ENCODE measurements at places on chromosomes 7 and 10.

DNA sequence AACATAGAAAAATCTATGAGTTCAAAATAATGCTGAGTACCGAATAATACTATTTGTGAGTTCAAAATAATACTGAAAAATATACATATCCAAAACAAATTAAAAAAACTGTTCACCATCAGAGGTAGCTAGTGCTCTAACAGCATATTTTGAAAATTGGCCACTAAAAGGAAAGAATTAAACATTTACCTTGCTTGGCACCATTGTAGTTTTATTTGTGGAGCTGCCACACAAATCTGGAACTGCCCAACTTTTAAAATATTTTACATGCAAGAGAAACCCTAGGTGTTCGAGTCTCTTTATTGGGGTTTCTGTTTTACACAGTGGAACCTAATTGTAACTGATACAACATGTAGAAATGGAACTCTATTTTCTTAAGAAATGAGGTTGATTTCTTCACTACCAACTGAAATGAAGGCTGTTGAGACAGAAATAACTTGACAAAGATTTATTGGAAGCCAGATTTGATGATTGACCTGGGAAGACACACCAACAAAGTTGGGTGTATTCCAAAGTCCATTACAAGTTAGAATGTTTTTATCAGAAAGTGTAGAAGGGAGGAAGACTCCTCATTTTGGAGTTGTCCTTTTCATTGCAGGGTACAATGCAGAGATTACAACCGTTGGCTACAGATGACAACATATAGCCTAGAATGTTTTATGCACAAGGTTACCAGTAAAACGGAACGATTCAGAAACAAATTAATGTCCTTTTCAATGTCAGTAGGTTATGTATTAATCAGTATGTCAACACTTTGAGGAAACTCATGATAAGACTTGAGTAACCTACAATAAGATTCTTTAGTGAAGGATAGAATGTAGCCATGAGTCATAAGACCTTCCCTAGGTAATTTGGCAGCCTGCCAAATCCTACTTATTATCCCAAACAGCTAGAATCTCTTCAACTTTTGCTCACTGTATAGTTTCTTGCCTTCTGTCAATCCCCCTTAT lies 73.8 kb upstream of the PAPSS2 start:
- DNase-seq: no peak

DNA sequence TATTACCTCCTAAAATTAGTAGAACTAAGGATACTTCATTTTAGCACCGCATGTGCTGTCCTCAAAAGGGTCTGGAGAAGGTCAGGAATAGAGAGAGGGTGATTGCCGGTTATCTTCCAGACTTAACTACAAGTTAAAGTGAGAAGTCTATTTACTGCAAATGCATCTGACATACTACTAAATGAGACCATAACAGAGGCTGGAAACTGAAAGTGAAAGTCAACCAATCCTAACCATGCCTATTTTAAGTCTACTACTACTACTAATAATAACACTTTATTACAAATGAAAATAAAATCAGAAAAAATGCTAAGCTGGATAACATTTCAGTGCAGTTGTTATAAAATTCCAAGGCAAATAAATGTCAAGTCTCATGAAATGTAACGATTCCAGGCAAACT lies 244.7 kb downstream of the KIF20B start:
- no peak for DNase-seq

- DNase-seq: no peak
Measured at GRCh38 chr7:100087055-100087750, 1.6 kb upstream of the COPS6 start.

- no peak for DNase-seq
Measured at GRCh38 chr7:100538348-100538653, 702 bp upstream of the AGFG2 start.

GRCh38 chr10:33391611-33392465 lies 57.4 kb upstream of the NRP1 start:
- peak; percentile 17 for DNase-seq

DNA sequence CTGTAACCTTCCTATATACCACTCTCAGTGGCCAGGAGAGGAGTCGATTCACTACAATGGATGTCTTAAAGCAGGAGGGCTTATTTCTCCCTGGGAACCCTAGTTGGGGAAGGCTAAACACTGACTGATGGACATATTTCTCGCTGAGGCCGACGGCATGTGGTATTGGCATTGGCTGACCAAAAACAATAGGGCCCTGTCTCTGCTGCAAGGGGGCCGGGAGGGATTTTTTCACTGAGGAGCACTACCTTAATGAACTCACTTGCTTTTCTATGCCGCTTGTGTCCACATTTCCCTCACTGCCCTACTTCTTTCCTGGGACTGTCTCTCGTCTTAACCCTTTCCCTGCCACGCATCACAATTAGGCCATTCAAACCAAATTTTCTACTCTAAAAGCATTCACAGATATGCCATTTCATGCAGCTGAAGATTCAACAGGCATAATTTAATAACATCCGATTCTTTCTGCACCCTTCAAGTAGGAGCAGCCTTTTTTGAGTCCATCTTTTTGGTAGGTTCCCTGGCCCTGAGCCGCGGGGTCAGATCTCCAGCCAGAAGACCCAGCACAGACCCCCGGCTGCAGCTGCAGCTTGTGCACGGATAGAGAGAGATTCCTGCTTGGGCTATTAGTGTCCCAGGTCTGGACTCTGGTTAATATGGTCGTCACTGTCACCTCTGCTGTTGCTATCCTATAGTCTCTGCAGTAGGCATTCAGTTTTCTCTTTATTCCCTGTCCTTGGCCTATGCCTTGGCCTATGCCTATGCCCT lies 118.7 kb downstream of the HIPK2 start:
- no peak for DNase-seq

- no peak for DNase-seq
Measured at GRCh38 chr7:45402480-45403218, 171.5 kb upstream of the ADCY1 start.

DNA sequence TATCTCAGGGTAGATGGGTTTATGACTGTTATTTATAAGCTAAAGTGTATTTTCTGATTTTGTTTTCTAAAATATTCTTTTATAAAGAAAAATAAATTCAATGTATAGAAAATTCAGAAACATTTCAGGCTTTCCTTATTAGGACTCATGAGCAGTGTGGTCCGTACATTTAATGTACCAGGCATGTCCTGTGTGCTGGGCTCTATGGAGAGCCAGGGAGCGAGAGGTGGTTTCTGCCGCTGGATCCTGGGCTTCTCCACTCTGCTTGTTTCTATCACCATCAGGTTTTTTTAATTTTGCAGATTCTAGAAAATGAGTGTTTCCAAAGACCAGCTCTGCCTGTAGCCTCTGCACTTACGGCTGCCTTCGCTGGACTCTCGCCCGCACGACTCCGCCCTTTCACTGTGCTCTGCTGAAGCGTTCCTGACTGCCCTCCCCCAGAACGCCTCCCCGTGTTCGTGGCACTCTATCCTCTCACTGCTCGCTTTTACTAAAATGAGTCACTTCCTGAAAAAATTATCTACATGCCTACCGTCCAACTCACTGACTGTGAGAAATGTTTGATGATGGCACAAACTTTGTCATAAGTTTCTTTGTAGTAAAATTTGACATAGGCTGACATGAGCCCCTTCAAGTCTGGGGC lies 188.5 kb downstream of the ZMYND11 start:
- no peak for DNase-seq

Measured in NCI-H526 treated with DMSO at 0.1 percent for 48 hours (cell line).